ENCODE measurements at places on chromosomes 11 and 22.

DNA sequence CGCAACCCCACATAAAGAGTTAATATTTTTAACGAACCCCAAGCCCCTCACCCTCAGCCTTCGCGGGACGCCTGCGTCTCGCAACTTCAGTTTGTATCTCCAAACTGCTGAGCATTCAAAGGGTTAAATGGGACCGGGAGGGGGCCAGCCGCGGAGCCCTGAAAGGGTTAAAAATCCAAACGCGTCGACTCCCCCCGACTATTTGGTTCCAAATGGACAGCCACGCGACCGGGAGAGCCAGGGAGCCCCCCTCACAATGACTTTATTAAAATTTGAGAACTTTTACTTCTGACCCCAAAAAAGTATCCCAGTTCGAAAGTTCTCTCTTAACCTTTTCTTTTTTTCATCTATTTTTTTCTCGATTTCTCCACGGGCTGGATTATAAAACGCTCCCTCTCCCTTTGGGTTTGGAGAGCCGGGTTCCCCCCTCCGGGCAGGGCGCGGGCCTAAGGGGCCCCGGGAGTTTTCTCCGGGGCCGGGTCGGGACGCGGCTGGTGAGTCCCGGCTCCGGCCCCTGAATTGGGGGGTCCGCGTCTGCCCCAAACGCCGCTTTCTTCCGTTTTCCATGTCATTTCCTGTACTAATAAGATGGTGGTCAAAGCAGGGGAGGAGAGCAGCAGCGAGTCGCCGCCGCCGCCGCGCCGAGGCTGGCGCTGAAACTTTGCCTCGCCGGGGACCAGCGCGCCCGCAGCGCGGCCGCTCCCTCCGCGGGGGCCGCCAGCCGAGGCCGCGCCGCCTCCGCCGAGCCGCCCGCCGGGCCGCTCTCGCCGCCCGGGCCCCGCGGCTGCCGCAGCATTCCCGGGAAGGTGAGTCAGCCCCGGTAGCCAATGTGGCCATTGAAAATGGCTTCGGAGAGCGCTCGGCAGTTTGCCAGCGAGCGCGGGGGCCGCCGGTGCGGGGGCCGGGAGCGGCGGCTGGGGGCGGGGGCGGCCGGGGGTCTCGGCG lies at the start of gene PRDM11:
TSS of gene PRDM11 (plus strand) at position 568 of the 945 bp plus-strand sequence. CDS start 35,128 bp downstream, outside the sequence.
- peak; percentile 10 for DNase-seq

DNA sequence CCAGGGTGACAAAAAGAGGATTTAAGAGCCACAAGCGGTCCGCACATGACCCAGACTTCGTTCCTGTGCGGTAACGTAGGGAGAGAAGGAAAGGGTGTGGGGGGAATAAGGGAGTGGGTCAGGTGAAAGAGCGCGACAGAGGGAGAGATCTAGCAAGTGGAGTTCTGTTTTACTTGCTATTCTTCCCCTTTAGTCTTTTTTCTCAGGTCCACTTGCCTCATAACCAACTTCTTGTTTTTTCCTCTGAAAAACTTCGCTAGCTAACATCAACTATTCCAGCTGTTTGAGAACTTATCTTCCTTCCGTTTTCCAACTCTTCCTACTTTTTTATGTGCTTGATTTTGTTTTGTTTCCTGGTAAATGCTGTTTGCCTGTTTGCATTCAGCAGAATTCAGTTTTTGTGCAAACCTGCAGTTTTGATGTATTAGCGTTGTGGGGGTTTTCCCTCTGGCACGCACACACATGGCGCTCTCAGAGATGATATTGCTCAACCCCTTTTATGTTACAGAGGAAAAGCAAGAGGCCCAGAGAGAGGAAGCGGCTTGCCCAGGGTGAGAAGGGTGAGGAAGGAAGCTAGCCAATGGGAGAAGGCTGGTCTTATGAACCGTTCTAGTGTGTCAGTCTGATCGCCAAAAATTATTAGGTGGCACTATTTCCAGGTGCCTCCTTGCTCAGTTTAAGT lies 592 bp upstream of the CTSC start:
- no peak for DNase-seq

DNA sequence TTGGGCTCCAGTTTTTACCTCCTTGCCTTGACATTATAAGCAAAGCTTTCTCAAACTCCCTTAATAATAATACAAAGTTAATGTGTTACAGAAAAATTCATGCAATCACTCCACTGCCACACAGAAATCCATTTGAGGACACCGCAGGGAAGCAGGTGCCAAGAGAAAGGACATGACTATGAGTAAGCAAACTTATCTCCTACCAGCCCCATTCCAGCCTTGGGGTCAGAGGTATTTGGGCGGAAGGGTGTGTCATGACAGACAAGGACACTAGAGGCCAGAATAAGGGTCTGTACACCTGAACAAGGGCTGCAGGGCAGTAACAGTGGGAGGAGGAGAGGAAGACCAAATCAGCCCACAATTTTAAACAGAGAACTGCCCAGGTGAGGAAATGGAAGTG lies 5.9 kb downstream of the GNG3 start:
- no peak for DNase-seq

GRCh38 chr11:66157182-66157864 lies 87.3 kb downstream of the PACS1 start:
- no peak for DNase-seq

GRCh38 chr11:66080055-66080817 lies 10.2 kb downstream of the PACS1 start:
- DNase-seq = no peak

DNA sequence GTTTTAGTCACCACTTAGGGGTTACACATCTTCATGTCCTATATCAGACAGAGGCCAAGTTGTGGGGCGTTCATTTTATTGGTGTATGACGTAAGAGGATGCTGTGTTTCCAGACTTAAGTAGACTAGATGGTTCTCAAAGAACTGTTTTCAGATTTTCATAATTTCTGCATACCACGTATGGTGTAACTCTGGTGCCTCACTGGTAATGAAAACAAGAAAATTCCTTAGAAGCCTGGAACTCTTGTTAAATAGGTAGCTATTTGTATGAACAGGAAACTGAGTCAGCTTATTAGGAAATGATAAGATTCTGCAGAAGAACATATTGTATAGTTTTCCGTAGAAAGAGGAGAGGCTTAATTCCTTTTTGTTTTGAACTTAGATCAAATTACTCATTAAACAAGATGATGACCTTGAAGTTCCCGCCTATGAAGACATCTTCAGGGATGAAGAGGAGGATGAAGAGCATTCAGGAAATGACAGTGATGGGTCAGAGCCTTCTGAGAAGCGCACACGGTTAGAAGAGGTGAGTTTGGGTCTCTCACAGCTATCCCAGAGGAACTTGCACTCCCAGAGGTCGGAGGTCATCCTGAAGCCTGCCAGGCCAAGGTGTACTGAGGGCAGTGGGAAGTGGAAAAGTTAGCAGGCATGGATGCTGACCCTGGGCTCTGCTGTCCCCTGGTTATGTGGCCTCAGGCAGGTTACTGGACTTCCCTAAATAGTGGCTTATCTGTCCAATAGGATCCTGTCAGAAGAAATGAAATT lies 3.9 kb downstream of the CDC45 start:
- DNase-seq = no peak

DNA sequence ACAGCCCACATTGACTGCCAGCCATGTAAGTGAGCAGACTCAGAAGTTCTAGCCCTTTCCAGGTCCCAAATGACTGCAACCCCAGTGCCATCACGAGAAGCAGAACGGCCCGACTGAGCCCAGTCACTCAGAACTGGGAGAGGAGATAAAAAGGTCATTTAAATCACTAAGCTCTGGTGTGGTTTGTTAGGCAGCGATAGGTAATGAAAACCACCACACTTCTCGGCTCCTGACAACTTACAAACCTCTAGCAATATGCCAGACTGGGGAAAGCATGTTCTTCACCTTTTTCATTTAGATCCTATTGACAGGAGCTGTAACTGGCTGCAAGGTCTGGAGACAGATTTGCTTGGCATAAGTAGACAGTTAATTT lies 6.7 kb downstream of the SLC15A3 start:
- no peak for DNase-seq

DNA sequence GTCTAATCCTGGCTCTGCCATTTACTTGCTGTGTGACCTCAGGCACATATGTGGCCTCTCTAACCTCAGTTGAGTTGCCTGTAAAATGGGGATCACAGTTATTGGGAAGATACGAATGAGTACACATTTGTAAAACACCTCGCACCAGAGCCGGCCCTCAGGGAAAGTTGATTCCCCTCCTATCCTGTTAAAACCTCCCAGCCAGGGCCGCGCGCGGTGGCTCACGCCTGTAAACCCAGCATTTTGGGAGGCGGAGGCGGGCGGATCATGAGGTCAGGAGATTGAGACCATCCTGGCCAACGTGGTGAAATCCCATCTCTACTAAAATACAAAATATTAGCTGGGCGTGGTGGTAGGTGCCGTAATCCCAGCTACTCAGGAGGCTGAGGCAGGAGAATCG lies 7.8 kb upstream of the MYBPC3 start:
- no peak for DNase-seq

- no peak for DNase-seq
Measured at GRCh38 chr11:22459048-22459447, 120.9 kb downstream of the SLC17A6 start.

DNA sequence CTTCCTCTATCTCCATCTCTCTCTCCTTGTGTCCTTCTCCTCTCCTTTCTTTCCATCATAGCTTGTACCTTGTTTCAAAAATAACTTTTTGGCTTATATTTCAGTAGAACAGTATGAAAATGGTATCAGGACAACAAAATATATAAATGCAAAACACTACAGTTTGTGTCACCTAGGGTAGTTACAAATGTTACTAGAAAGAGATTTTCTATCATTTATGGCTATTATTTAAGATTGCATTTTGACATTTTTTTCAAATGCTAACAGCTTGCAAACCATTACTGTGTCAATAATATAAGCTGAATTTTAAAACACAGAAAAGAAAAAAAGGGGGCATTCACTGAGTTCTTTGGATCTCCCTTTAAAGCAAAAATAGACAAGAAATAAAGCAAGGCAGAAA lies 392.3 kb upstream of the LRRC4C start:
- DNase-seq = no peak

GRCh38 chr22:30829901-30830550 lies 135.4 kb downstream of the OSBP2 start:
- DNase-seq = no peak

GRCh38 chr11:132669949-132670348 lies 862.4 kb downstream of the OPCML start:
- DNase-seq = no peak

GRCh38 chr11:63770763-63771162 lies 2.2 kb upstream of the ZFTA start:
- no peak for DNase-seq

- no peak for DNase-seq
Measured at GRCh38 chr22:29702000-29702930, 17.5 kb upstream of the CABP7 start.
